Natural killer cell (primary cell): ENCODE measurements at places on chromosomes 7 and 10.

DNA sequence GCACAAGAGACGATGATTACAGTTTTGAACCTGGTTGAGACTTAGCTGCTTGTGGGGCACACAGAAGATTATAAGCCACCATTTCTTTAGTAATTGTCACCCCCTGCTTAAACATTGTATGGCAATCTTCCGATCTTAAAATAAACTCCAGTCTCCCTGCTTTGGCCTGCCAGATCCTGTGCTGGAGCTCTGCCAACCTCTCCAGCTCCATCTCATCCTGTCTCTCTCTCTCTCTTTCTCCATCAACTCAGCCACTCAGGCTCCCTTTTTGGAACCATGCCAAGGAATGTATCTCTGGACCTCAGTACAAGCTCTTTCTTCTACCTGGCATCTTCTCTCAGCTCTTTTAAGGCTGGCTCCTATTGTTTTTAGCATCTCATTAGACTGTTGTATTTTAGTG, 1053.2 kb downstream of the REEP3 start:
- DNase-seq = no peak

GRCh38 chr10:132113766-132114365, 48.1 kb downstream of the JAKMIP3 start:
- no peak for DNase-seq

GRCh38 chr10:131559450-131559911, 248.0 kb upstream of the TCERG1L start:
- no peak for DNase-seq

DNA sequence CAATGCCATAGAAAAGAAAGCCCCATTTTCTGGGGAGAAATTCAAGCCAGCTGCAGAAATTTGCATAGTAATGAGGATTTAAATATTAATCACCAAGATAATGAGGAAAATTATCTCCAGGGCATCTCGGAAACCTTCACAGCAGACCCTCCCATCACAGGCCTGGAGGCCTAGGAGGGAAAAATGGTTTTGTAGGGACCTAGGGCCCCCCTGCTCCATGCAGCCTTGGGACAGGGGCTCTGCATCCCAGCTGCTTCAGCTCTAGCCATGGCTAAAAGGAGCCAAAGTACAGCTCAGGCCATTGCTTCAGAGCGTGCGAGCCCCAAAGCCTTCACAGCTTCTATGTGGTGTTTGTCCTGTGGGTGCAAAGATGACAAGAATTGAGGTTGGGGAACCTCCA, 46.6 kb upstream of the VOPP1 start:
- no peak for DNase-seq

- DNase-seq = no peak
Observed at GRCh38 chr7:64102656-64103400, 57.6 kb downstream of the ZNF727 start.

- no peak for DNase-seq
Observed at GRCh38 chr10:124595143-124595883, 133.7 kb downstream of the LHPP start.

GRCh38 chr10:712575-712974, 23.1 kb upstream of the DIP2C start:
- DNase-seq = no peak

GRCh38 chr10:114257498-114257897, 18.4 kb downstream of the VWA2 start:
- no peak for DNase-seq

GRCh38 chr10:9707216-9707615, 1310.5 kb upstream of the CELF2 start:
- DNase-seq = no peak

DNA sequence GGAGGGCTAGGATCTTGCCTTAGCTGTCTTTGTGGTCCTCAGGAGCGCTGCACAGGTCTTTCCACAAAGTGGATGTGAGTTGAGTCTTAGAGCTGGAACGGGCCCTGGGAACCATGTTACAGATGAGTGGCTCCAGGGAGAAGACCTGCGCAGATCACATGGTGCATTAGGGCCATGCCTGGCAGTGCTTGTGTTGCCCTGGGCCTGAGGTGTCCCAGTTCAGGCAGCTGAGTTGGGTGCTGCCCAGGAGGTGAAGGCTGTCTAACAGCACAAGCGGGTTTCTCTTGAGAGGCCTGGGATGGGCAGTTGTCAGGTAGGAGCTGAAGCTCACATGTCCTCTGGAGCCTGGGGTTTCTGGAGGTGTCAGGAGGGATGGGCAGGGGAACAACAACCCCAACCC, 33.7 kb upstream of the ANKRD2 start:
- no peak for DNase-seq

- no peak for DNase-seq
Observed at GRCh38 chr10:32995066-32995622, 37.1 kb upstream of the ITGB1 start.

DNA sequence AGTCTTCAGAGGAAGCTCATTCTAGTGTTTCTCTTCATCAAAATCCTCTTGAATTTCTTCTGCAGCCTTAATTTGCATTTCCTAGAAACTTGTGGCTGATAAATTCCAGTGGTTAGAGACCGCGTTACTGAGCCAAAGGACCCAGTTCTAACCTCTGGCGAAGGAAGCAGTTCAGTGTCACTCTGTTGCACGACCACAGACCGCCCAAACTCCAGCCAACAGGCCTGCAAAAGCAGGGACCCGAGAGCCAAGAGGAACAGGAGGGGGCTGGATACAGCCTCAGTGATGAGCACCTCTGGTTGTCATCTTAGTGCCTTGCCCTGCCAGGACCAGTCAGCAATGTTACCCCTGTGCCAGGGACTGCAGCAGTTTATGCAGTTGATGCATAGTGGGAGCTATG, 70.0 kb downstream of the AFAP1L2 start:
- DNase-seq = no peak
